ENCODE measurements at places on chromosomes 4 and X.
A peak's percentile ranks its signal among the peaks of the same experiment; 100 is the strongest.

GRCh38 chr4:124899997-124900396, 187.5 kb upstream of the ANKRD50 start:
- no peak for DNase-seq

DNA sequence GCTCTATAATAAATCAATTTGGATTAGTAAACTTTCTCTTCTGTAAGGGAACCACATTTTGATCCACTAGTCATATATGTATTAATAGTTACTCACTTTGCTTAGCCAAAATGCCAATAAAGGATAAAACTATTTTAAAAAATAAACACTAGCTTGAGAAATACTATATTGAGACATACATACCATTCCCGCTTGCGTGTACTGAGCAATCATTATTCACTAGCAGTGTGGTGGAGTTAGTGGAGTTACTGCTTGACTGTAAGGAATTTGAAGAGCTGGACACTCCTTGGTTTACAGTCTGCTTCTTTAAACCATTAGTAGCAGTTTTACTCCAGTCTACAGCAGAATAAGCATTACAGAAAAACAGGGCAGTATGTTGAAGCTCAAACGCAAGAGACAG, 10.8 kb upstream of the PHKA2 start:
- no peak for DNase-seq

- no peak for DNase-seq
Measured at GRCh38 chrX:112043997-112044396, 38.6 kb downstream of the TRPC5 start.

GRCh38 chr4:4182835-4183568, 43.7 kb downstream of the OTOP1 start:
- DNase-seq: peak; percentile 6

GRCh38 chr4:14787894-14788293, 214.4 kb upstream of the CPEB2 start:
- no peak for DNase-seq

DNA sequence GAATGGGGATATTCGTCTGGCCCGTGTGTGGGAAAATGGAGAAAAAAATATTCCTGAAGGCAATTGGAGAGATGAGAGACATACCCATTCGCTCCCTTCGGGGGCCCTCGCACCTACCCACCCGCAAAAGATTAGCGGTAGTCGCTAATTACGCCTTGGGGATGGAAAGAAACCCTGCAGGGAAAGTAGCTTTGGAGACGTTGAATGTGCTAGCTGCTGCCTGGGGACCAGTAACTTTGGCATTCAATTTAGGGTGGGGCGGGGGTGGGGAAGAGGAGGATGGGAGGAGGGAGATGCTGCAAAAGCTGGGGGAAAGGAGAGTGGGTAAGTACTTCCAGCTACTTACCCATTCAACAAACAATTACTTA, 407 bp upstream of the ZC4H2 start:
- DNase-seq: no peak

DNA sequence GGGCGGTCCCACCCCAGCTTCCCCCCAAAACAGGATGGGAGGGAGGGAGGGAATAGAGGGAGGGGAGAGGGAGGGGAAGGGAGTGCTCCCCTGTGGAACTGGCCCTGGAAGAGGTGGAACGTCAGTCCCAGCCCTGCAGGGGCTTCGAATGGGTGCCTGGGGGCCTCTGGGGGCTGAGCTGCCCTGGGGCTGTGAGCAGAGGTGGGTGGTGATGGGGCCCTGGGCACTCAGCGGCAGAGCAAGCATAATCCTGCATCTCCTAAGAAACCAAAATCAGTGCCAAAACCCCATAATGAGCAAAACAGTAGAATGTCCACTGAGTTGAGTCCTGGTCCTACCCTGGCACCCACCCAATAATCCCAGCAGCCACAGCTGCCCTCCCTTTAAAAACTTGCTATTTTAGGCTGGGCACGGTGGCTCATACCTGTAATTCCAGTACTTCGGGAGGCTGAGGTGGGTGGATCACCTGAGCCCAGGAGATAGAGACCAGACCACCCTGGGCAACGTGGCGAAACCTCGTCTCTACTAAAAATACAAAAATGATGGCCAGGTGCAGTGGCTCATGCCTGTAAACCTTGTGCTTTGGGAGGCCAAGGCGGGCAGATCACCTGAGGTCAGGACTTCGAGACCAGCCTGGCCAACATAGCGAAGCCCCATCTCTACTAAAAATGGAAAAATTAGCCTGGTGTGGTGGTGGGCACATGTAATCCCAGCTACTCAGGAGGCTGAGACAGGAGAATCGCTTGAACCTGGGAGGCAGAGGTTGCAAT, 11.1 kb downstream of the DOK7 start:
- no peak for DNase-seq

DNA sequence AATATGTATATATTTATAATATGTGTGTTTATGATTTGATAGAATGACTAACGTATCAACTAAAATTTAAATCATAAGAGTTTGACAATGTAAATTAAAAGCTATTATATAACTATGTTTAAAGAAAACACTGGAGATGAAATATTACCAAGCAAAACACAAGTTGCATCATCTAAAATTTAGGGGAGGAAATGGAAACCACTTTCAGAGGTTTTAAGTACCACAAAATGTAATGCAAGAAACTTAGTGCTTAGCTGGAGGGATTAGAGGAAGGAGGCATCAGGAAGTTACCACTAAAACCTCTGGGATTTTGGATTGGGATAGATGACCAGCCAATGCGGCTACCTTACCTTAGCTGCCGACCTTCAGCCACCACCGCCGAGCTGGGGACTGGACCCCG, 1192.1 kb upstream of the PRKX start:
- no peak for DNase-seq

GRCh38 chrX:28010875-28011274, 29.6 kb upstream of the DCAF8L1 start:
- DNase-seq: no peak

- DNase-seq: no peak
Measured at GRCh38 chr4:55675196-55675793, 39.2 kb upstream of the NMU start.

DNA sequence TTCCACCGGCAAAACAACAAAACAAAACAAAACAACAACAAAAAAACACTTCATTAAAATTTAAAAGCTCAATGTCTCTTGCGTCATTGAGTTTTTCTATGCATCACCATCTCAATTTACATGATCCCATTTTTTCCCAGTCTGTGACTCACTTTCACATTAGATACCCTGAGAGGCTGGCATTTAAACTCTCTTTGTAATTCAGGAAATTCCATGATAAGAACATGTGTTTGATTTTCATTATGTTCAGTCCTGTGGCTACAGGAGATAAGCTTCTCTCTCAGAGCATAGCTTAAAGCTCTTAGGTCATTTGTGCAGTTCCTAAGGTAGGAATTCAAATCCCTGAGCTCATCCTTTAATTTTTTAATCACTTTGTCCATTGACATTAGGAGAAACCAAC, 104.6 kb downstream of the NBDY start:
- no peak for DNase-seq

GRCh38 chr4:109928327-109929045, 15.8 kb downstream of the EGF start:
- DNase-seq: no peak

DNA sequence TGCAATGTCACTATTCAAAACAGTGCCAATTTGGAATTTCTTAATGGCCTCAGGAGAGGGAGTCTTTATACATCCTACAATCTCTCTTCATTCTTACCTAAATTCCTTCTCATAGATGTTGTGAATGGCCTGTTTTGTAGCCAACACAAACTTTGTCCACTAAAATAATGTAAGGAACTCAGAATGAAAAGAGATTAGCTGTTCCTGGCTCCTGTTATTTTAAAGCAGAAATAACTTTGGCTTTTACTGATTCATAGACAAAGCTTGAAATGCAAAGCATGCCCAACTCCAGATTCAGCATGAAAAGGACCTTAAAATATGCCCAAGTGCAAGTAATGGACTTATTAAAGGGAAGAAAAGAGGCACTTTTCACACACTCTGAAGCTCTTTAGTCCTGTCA, 146.0 kb upstream of the GPC4 start:
- DNase-seq: no peak

GRCh38 chrX:10208953-10209352, 52.2 kb downstream of the CLCN4 start:
- no peak for DNase-seq

GRCh38 chrX:53305996-53306937, 24.9 kb upstream of the IQSEC2 start:
- no peak for DNase-seq

GRCh38 chr4:83568062-83568461, 32.2 kb downstream of the GPAT3 start:
- DNase-seq: no peak

- no peak for DNase-seq
Measured at GRCh38 chrX:121546317-121546716, 498.9 kb downstream of the GLUD2 start.

DNA sequence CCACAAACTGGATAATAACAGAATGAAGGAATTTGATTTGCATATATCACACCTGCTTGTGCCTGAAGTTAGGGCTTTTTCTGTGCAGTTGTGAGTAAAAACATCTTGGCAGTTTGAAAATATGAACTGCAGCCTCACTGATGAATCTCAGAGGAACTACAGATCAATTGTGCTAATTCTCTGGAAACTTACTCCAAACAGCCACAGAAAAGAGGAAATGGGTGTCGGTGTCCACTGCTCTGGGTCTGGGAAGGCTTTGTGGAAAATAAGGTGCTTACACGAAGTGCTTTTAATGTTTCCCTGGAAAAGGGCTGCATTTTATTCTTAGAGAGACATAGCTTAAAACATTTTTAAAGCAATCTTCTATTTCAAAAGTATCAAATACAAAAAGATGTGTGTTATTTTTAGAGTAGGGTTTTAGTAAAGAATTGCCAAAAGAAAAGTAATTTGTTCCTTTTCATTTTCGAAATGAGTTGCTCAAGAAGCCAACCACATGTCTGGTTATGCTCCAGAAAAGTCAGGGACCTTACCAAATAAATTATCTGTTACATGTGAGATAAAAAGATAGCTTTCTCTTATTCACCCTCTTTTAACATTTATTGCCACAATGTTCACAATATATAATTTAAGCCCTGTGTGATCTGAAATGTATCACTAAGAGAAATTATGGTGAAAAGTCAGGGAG, 240.1 kb downstream of the FRAS1 start:
- DNase-seq: no peak

DNA sequence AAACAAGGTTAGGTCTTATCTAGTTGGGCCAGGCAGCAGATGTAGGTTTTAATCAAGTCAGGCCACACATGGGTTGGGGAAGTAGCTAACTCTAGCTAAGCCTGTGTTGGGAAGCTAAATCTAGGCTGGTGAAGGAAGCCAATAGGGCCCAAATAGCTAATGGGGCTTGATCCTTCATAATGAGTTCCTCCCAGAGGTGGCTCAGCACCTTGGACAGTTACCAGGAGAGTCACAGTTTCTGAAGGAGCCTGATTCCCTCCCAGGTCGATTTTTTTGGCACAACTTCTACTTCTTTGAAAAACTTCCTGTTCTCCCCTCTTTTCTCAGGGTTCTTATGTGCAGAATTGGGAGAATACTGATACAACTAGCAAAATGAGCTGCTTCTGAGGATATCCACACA, 242.5 kb upstream of the PRPS2 start:
- no peak for DNase-seq

DNA sequence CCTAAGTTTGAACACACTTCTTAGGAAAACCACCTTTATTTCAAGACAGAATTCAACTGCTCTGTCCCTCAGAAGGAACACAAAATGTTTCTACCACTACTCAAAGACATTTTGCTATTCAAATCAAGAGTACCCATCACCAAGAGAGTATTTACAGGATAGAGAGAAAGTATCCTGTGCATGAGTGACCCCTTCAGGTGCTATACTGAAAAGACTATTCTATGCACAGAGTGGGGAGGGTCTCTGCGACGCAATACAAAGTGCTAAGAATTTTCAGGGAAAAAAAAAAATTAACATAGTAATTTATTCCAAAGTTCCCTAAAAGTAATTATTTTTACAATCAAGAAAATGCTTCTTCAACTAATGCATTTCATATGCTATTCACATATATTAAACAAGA, 346.4 kb upstream of the FAM241A start:
- no peak for DNase-seq

DNA sequence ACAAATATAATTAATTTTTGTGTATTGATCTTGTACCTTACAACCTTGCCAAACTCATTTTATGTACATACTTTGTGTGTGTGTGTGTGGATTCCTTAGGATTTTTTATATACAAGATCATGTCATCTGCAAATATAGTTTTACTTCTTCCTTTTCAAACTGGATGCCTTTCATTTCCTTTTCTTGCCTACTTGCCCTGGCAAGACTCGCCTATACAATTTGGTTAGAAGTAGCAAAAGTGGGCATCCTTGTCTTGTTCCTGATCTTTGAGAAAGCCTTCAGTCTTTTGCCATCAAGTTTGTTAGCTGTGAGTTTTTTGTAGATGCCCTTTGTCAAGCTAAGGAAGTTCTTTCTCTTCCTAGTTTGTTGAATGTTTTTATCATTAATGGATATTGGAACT, 30.5 kb downstream of the RUFY3 start:
- DNase-seq: no peak

DNA sequence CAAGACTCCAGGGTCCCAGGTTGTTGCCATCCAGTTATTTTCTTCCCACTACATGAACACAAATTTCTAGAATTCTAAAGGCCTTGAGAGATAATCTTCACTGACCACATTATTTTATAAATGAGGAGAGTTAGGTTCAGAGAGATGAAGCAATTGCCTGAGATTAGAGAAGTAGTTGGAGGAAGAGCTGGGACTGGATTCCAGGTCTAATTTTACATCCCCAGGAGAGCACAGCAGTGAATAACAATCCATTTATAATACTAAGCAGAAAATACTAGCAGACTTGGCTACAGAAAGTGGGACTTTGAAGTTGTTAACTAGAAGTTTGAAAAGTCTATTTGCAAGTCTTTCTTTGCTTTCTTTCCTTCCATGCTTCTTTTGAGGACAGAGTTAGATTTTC, 231.3 kb upstream of the S100G start:
- no peak for DNase-seq

- DNase-seq: no peak
Measured at GRCh38 chr4:75494563-75494962, 19.6 kb downstream of the RCHY1 start.

DNA sequence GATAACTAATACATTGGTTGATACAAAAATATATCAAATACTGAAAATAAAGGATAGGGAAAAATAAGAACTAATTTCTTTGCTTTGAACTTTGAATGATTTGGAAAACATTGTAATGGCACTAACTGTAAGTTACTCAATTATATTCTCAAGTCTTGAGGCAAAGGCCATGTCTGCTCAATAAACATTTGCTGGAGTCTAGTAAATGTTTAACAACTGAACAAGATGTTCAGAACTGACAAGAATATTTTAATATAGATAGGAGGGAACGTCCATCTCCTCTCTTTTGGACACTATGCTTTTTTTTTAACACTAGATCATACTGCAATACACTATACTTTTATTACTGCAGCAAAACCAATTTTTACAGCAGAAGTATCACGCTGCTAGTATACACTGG, 76.2 kb downstream of the PRSS12 start:
- no peak for DNase-seq

- no peak for DNase-seq
Measured at GRCh38 chrX:97267396-97268181, 383.9 kb downstream of the RPA4 start.

- DNase-seq: no peak
Measured at GRCh38 chrX:3448563-3448962, 102.1 kb upstream of the MXRA5 start.

- no peak for DNase-seq
Measured at GRCh38 chr4:65050786-65051185, 619.5 kb downstream of the EPHA5 start.

- DNase-seq: no peak
Measured at GRCh38 chrX:69079268-69079667, 86.0 kb downstream of the PJA1 start.

Data from GM12892 (cell line).